ENCODE measurements at places on chromosomes 4 and X. TPM values are rescaled to one million over a fixed set of nuclear protein-coding genes. Genes with fewer than 3 reads are reported as not detected.

The DNAAF6 gene
- total RNA-seq = not detected

The STPG2 gene
- 0.52 TPM for total RNA-seq

The AFF1 gene
- total RNA-seq = 21.9 TPM

The ADH1B gene
- total RNA-seq = 33.4 TPM

The KLHL8 gene
- total RNA-seq = 36.0 TPM

The CSAG3 gene
- not detected for total RNA-seq

The DMP1 gene
- total RNA-seq = not detected

The CFAP99 gene
- total RNA-seq = not detected

The GPC3 gene
- total RNA-seq = 306 TPM

The STAG2 gene
- 67.8 TPM for total RNA-seq

The ADAD1 gene
- total RNA-seq = not detected

The VCX2 gene
- total RNA-seq = not detected

The ZFP42 gene
- total RNA-seq = not detected

The H2BW1 gene
- not detected for total RNA-seq

The PASD1 gene
- total RNA-seq = under 0.01 TPM

The H2AZ1 gene
- total RNA-seq = 124 TPM

The SRPX2 gene
- 13.0 TPM for total RNA-seq

The OTUD4 gene
- total RNA-seq = 74.6 TPM

The EDNRA gene
- 41.8 TPM for total RNA-seq

The ASB12 gene
- 8.4 TPM for total RNA-seq

The WNK3 gene
- 3.7 TPM for total RNA-seq

The TENM3 gene
- 29.7 TPM for total RNA-seq

The TEX13D gene
- not detected for total RNA-seq

The GABRA4 gene
- total RNA-seq = under 0.01 TPM

The USP38 gene
- 12.5 TPM for total RNA-seq

The TMEM185A gene
- total RNA-seq = 25.6 TPM

The GJB1 gene
- total RNA-seq = not detected

The CENPVL2 gene
- total RNA-seq = not detected

The KLB gene
- 1.0 TPM for total RNA-seq

The FATE1 gene
- total RNA-seq = 0.52 TPM

The MAGEA3 gene
- not detected for total RNA-seq

The TCEAL7 gene
- 112 TPM for total RNA-seq

The ERAS gene
- not detected for total RNA-seq

The ZIC3 gene
- total RNA-seq = not detected

The BGN gene
- 24.5 TPM for total RNA-seq

The SSX2 gene
- total RNA-seq = not detected

Measured in skeletal muscle tissue (tissue), 5 donors.